ENCODE measurements at places on chromosomes 4 and X.

DNA sequence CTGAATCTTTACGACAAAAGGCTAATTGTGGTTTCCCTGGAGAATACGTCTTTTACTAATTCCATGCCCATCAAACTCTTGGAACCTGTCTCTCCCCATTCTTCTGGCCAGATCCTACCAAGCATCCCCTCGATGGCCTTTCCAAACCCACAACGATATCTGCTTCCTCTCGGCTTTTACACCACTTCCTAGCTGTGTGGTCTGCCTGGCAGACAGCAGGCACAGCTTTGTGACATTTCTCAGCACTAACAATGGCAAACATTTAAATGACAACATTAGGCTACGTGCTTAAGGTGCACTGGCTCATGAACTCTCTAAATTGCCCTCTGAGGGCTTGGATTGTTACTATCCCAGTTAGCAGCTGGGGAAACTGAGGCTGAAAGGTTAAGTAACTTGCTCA, 141.0 kb downstream of the NSUN7 start:
- ATAC-seq, result no peak

GRCh38 chrX:23792861-23793553, 10.0 kb downstream of the SAT1 start:
- ATAC-seq, result no peak

- ATAC-seq, result no peak
Observed at GRCh38 chr4:8280876-8281440, 11.4 kb downstream of the HTRA3 start.

GRCh38 chrX:149629730-149630387, 1.7 kb downstream of the TMEM185A start:
- no peak for ATAC-seq

DNA sequence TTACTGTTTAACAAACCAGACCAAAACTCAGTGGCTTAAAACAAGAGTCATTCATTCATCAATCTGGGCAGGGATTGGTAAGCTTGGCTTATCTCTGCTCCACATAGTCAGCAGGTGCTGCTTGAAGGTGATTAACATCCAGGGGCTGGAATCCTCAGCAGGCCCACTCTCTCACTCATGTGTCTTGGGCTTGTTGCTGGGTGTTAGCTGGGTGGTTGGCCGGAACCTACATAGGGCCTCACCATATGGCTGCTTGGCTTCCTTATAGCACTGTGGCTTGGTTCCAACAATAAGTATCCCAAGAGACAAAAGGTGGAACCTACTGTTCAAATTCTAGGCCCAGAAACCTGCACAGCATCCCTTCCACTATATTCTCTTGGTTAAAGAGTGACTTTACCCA, 125.0 kb downstream of the RASGEF1B start:
- ATAC-seq, result no peak

DNA sequence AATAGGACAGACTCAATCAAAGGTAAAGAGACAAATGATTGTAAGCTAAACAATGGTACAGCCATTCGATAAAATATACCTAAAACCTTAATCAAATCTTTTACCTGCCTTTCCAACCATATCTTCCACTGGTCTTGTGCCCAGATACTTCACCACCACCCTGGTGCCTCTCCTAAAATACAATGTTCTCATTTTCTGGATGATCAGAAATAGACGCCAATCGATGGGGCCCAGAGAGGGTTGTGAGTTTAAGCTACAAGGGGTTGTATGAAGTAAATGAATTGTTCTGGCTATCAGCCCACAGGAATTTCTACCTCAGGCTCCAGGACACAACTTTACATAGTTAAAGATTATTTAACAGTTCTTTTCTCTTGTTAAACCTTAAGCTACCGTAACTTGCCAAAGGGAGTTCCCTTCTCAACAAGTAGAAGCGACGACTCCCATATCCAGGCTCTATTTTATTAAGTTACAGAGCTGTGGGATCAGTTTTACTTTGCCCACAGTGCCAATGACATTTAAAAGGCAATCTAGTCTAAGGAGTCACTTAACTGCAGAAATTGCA, 99.1 kb downstream of the CHRNA9 start:
- no peak for ATAC-seq

Measured in gastroesophageal sphincter (tissue), 4 donors.